ENCODE measurements at places on chromosomes 2 and 18.
A peak's percentile ranks its signal among the peaks of the same experiment; 100 is the strongest.

DNA sequence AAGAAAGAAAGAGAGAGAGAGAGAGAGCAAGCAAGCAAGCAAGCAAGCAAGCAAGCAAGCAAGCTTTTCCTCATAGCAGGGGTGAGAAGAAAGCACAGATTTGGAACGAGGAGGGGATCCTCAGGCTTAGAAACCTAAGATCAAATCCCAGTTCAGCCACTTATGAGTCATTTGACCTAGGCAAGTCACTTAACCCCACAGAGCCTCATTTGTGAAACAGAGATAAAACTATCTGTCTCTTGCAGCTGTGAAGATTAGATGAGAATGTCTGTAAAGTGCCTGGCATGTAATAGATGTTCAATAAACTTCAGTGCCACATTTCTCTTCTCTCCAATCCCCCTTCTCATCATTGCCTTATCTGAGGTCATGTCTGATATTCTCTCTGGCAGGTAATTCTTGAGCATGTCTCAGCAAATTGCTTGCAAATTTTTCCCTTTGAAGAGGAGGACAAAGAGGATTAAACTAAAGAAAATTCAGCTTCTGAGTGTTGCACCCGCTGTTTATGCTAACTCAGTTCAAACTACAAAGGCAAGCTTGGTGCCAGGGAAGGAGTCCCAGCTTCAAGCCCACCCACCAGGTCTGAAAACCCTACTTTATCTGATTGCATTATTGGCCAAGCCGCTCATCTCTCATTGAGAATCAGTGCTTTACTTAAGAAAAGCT lies 20.3 kb downstream of the ALK start:
- no peak for DNase-seq

DNA sequence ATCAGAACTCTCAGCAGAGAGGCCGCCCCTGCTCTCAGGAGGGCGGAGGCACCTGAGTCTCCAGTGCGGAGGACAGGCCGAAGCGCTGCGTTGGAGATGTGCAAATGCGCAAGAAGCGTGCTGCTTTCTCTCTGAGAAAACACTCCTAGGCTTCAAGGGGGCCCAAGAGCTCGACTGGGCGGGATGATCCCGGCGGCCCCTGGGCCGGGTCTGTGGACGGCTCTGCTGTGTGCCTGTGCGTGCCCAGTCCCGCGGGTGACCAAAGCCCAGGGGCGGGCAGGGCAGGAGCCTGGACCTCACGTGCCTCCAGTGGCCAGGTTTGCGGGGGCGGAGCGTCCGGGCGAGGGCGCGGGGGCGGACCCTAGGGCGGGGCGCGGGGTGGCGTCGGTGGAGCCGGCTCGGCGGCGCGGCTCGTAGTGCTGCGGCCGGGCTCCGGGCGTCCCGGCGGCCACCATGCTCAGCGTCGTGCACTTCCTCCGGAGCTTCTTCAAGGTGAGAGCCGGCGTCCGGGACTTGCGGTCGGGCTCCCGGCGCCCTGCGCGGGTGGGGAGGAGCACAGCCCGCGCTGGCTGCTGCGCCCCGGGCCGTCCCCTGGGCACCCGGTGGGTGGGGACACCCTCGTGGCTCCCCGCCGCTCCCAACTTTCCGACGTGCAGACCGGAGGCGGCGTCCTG lies at the start of gene ARHGEF4:
Gene ARHGEF4, plus strand, starts transcription at position 414 of the 674 bp plus-strand sequence. Its CDS starts 40 bp downstream, at position 454.
- no peak for DNase-seq

GRCh38 chr2:189960346-189960745 lies 102.2 kb downstream of the MSTN start:
- no peak for DNase-seq

DNA sequence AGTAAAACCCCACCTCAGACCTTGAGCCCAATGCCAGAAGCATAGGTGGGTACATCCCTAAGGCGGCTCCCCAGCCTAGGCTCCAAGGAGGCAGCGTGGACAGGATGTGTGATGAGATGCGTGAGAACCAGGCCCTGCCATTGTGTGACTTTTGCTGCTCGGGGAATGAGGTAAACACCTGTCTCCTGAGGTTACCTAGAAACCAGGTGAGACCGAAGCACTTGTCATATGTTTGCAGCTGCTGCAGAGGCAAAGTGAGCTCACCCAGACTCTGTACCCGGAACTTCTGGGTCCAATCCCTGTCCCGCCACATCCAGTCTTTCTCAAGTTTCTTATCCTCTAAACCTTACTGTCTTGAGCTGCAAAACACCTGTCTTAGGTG lies 3.4 kb downstream of the FBLN7 start:
- no peak for DNase-seq

DNA sequence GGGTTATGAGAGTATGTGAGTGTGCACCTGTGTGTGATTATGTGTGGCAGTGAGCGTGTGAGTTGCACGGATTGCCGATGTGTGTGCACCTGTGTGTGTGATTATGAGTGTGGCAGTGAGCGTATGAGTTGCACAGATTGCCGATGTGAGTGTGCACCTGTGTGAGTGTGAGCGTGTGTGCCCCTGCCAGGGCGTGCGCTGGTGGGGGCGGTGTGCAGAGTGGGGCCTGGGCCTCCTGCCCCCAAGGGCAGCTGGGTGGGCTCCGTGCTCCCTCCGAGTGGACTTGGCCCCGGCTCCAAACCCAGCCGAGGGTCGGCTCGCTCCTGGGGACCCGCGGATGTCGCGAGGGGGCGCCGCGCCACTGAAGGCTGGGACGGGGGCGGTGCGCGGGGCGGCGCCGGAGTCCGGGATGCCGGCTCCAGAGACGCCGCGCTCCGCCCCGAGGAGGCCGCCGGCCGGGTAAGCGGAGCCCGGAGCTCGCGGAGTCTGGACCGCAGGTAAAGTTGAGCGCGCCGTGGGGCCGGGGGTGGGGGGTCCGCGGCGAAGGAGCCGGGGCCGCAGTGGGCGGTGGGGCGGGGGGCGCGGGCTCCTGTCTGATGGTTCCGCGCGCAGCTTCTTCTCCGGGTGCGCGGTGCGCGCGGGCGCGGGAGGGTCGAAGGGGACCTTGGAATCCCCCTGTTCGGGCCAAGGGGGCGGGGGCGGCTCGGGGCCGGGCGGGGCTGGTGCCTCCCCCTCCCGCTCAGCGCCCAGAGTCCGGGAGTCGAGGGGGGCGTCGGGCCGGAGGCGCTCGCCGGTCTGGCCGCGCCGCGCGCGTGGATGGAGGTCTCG lies at the start of gene KCNG2:
Gene KCNG2, plus strand, starts transcription at position 421 of the 828 bp plus-strand sequence. CDS start 65,730 bp downstream, outside the sequence.
- no peak for DNase-seq

GRCh38 chr18:48134609-48135008 lies 204.2 kb upstream of the SMAD2 start:
- DNase-seq, result no peak

DNA sequence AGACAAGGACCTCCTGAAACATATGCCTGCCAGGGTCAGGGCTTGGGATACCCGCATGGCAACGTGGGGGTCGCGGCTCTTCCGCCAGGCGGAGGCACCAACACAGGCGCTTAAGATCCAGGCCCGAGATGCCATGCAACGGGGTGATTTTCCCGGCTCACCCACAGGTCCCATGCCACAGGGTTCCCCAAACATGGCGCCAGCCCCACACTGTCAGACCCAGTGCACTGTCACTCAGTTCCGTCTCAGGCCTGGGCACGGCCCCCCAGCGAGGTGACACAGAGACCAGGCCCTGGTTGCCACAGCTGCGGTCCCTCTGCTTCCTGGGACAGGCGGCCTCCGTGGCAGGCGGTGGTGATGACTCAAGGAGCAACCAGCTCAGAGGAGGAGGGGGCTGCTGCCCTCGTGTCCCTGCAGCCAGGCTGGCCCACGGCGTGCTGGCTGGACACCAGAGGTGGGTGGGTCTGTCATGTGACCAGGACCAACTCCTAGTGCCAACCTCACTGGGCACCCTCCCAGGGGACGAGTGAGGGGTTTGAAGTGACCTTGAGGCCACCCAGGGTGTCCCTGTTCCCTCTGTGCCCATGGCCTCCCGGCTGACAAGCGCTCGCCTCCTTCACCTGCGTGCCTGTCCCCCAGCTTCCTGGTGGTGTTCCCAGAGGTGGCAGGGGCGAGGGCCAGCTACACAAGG lies 4.9 kb downstream of the PDCD1 start:
- DNase-seq, result peak; percentile 10

GRCh38 chr2:210203147-210203546 lies 22.1 kb downstream of the ACADL start:
- no peak for DNase-seq

GRCh38 chr18:55228707-55229106 lies 269.4 kb upstream of the CCDC68 start:
- DNase-seq, result no peak

DNA sequence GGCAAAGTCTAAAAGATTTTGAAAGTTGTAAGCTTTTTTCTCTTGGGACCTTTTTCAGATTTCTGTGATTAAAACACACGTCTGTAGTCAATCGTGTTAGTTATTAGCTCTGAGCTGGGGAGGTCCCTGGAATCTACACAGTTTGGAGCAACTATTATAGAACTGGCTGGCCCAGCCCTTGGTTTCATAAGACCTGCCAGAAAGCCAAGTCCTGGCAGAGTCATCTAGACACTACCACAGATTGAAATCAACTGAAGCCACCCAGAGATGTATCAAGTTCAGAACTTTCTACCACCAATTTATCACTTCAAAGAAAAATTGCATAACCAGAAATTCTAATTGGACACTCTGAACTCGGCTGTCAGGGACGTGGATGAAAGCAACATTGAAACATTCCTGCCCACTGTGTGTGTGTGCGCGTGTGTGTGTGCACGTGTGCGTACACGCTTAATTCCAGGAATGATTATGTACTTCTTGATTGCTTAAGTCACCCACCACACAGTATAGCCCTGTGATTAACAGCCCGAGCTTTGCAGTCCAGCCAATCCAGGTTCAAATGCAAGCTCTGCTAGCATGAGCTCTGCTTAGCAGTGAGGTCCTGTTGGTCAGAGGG lies 126.3 kb downstream of the TPGS2 start:
- DNase-seq, result no peak

DNA sequence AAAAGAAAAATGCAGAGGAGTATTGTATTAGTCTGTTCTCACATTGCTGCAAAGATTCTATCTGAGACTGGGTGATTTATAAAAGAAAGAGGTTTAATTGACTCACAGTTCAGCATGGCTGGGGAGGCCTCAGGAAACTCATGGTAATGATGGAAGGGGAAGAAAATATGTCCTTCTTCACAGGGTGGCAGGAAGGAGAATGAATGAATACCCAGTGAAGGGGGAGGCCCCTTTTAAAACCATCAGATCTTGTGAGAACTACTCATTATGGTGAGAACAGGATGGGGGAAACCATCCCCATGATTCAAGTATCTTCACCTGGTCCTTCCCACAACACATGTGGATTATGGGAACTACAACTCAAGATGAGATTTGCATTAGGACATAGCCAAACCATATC lies 9.1 kb upstream of the PLCL1 start:
- DNase-seq, result no peak

- DNase-seq, result no peak
These were observed 651 bp downstream of the STK17B start for GRCh38 chr2:196170606-196171247.

DNA sequence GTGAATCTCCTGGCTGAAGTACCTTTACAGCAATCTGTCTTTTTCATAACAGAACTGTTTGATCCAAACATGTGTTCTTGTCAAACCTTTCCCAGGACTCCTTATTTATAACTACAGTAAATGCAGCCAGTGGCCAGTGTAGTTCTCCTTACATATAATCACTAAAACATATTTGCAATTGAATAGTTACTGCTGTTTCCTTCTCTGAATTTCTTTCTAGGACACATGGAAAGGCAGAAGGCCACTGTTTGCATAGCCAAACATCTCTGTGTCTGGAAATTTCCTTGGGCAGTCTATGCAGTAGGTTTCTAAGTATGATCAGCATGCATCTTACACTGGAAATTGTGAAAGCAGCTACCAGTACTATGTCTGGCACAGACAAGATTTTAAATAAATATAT lies 57.4 kb upstream of the COL3A1 start:
- no peak for DNase-seq

DNA sequence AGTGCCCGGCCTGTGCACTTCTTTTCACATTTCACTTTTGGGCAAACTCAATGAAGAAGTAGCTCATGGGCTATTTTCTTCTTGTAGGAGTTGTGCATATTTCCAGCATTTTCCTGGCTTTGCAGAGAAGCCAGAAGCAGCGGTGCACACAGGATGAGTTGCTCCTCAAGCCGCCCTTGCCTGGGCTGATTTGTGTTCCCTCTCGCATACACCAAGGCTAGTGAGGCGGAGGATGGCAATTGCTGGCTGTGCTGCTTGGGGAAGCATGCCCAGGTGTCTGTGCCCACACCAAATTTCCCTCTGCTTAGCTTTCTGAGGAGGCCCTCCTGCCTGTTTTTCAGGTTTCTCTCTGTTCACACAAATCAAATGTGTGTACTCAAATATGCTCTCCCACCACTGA lies 85.4 kb upstream of the TMEM200C start:
- no peak for DNase-seq

GRCh38 chr2:16678964-16679363 lies 13.3 kb upstream of the CYRIA start:
- no peak for DNase-seq

DNA sequence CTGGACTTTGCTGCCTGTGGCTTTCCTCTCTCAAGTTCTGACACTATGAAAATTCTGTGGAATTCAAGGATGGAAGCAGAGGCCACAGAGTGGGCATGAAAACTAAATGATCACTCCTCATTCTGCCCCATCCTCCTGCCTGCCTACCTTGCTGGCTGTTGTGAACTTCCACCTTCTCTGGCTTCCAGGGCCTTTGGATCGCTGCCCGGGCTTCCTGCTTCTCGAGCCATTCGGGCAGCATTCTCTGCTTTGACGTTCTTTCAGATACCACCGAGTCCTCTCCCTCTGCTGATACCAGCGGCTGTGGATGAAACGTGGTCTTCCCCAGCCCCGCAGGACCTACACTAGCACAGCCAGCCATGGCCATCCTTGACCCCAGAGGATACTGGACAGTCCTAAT lies 327.7 kb upstream of the SLC14A2 start:
- DNase-seq, result no peak

GRCh38 chr2:81858998-81859397 lies 1554.4 kb upstream of the LRRTM1 start:
- no peak for DNase-seq

GRCh38 chr2:228417956-228418355 lies 236.5 kb upstream of the SPHKAP start:
- DNase-seq, result no peak

DNA sequence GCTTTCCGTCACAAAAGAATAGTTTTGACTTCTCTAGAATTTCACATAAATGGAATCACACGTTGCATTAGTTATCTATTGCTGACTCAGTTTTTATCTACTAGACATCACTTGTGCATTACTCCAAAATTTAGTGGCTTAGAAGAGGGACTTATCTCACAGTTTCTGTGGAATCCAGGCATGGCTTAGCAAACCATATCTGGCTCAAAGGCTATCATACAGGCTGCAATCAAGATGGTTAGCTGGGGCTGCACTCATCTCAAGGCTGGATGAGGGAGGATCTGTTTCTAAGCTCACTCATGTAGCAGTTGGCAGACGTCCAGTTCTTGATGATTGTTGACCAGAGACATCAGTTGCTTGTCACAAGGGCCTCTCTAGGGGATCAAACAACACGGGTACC lies 6.6 kb upstream of the DSC3 start:
- no peak for DNase-seq

- no peak for DNase-seq
These were observed 1187.8 kb upstream of the TMEFF2 start for GRCh38 chr2:193382583-193382982.

Data from T-helper 1 cell (primary cell).